Cardiac fibroblast (primary cell): ENCODE measurements at places on chromosomes 13 and 19.

DNA sequence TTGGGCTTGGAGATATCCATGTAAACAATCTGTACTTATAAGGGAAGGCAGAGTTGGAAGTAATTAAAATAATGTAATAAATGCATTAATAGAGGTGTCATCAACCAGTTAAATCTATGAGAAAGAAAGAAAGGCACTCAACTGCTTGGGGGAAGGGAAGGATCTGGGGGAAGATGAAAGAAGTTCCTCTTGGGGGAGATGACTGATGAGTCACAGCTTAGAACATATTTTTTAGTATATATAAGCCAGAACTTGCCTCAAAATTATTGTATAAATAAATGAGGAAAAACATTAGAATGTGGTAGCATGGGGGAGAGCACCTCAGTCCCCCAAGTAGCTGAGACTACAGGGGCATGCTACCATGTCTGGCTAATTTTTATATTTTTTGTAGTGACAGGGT is 205.8 kb downstream of the GGACT start:
- peak; percentile 32 for DNase-seq

DNA sequence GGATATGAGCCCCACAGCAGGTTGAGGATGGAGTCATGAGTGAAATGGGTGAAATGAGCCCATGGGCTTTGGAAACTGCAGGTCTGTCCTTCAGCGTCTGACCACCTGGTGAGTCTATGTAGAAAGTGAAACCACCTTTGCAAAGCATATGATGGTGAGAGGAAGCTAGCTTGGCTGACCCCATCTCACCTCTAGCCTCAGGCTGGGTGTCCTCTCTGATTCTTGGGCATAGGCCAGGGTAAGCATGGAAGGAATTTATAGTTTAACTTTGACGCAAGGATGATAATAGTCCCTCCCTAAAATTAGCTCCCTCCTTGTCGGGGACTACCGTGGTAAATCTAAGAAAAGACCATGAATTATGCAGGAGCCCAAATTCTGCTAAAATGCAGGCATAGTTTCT is 16.8 kb upstream of the PSG9 start:
- no peak for DNase-seq

- DNase-seq: no peak
Measured at GRCh38 chr13:110110783-110111182, 196.2 kb downstream of the COL4A1 start.

- no peak for DNase-seq
Measured at GRCh38 chr13:50070186-50070585, 54.9 kb downstream of the KCNRG start.

- peak; percentile 82 for DNase-seq
Measured at GRCh38 chr13:93847162-93847561, 620.6 kb downstream of the GPC6 start.

- DNase-seq: no peak
Measured at GRCh38 chr19:29551774-29552173, 26.0 kb downstream of the VSTM2B start.

DNA sequence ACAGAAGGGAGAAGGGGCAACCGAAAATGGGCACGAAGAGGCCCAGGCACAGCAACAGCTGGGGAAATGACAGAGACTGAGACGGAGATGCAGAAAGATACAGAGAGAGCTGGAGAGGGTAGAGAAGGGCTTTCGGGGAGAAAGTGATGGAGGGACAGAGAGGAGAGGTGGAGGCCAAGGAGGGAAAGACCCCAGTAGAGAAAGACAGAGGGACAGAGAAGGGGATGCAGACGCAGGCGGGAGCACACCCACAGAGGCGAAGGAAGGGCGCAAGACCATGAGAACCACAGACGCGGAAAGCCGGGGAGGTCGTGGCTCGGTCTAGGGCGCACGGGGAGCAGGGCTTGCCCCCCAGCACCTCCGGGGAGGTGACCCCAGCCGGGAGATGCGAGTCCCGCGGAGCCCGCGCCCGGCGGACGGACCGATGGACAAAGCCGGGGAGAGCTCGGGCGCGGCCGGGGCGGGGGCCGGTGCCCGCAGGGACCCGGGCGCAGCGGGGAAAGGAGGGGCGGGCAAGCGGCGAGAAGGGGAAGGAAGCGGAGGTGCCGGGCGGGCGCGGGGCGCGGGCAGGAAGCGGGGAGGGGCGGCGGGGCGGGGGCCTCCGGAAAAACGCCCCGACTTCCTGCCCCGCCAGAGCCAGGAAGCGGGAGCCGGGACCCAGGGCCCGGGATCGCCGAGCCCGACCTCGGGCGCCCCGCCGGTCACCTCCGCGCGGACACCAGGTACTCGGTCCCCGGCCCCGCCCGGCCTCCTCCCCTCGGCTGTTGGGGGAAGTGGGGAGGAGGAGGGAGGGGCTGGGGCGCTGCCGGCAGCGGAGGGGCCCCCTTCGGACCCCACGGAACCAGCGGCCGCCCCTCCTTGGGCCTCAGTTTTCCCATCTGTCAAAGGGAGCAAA is at the start of gene ARHGEF1:
TSS of gene ARHGEF1 (plus strand) at position 617 of the 895 bp plus-strand sequence. CDS start 4,899 bp downstream, outside the sequence.
- no peak for DNase-seq

- peak; percentile 52 for DNase-seq
Measured at GRCh38 chr19:9673912-9674662, 813 bp downstream of the ZNF562 start.

- DNase-seq: no peak
Measured at GRCh38 chr13:70311191-70311590, 202.9 kb upstream of the KLHL1 start.

GRCh38 chr13:43878892-43879754 is at the start of gene CCDC122:
CCDC122 (minus strand) TSS chr13:43879740; CDS start chr13:43869376, 10,364 bp downstream.
- peak; percentile 83 for DNase-seq

- peak; percentile 13 for DNase-seq
Measured at GRCh38 chr13:82688400-82688994, 1193.8 kb downstream of the SLITRK1 start.

GRCh38 chr13:79423801-79424642 is 18.0 kb upstream of the RBM26 start:
- DNase-seq: peak; percentile 77

GRCh38 chr13:42373048-42373812 is 101.3 kb downstream of the AKAP11 start:
- no peak for DNase-seq

- no peak for DNase-seq
Measured at GRCh38 chr19:39128516-39129079, 3.0 kb downstream of the PAK4 start.

DNA sequence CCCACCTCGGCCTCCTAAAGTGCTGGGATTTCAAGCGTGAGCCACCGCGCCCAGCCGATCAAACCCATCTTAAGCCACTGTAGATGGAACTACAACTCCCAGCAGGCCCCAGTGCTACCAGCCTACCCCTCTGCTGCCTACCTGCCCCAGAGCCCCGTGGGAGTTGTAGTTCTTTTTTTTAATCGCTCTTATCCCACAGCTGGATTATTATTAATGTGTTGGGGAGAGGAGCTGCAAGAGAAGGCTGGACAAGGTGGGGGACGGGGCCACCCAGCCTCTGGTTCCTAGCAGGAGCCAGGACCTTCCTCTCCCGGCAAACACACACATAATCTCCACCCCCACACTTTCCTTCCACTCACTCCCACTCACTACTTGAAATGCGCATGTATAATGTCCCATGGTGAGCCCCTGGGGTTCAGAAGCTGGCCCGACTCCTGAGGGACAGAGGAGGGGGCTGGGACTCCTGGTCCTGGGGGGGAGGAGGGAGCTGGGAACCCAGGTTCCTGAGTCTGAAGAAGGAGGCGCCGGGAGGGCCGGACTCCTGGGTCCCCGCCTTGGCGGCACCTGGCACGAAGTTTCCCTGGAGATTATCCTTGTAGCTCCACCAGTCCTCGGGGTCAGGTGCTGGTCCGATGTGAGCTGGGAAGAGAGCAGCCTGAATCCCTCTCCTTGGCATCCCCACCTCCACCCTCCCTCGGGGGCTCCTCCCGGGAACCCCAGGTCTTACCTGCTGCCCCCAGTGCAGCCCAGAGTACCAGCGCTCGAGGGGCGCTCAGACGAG is 958 bp downstream of the CA11 start:
- DNase-seq: peak; percentile 78

DNA sequence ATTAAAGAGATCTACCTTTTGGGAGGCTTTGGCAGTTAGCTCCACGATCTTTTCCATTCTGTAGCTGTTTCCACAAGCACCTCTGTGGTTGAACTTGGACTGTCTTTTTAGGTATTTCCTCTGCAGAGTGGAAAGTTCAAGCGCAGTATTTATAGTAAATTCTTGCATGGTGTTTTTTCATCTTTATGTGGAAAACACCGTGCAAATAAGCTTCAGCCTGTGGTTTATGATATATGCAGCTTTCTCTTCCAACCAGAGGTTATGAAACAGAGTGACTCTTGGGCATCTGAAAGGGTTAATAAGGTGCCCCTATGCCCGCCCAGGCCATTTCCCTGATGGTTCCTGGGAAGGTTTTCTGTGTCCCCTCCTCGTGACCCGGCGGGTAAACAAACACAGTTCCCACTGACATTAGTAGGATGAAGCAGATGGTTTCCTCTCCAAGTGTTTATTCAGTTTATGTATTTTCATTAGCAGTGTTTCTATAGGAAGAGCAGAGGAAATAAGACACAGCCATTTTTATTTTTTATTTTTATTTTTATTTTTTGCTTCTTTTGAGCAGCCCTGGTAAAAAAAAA is 39.7 kb upstream of the RNF113B start:
- no peak for DNase-seq

DNA sequence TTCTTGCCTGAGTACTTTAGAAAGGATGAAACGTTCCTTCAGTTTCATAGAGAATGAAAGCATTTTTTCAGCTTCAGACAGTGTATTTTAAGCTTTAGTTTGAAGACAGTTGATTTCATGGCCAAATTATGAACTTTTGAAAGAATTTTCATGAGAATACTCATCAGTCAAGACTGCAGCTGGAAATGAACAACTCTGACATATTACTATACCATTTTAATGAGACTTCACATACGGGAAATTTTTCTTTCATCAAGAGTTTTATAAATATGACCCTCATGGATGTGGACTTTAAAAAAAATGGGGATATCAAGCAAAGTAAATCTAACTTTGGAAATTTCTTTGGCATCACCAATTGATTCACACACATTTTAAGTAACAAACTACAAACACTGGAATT is 6.4 kb downstream of the LATS2 start:
- DNase-seq: peak; percentile 47

DNA sequence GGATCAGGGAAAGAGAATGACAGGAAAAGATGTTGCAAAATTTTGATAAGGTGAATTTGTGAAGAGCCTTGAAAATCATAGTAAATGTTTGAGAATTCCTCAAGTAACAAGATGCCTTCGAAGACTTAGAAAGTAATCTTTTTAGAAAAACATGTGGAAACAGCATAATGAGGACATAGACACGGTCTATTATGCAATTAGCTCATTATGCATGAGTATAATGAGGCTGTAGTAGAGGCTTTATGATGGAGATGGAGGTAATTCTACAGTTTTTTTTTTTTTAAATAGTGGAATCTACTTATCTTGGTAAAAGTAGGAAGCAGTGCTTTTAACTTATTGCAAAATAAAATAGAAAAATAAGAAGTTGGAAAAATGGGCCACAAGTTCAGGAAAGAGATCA is 1329.1 kb upstream of the SPRY2 start:
- no peak for DNase-seq
